ENCODE measurements at places on chromosomes 7 and 10. TPM values are rescaled to one million over a fixed set of nuclear protein-coding genes. Genes with fewer than 3 reads are reported as not detected.

R3HCC1L gene
- 5.9 TPM for total RNA-seq

RBM20 gene
- total RNA-seq: 0.88 TPM

UCN3 gene
- not detected for total RNA-seq

FAM25C gene
- total RNA-seq: not detected

GLI3 gene
- 28.5 TPM for total RNA-seq

HYAL4 gene
- total RNA-seq: not detected

APBB1IP gene
- total RNA-seq: 1.2 TPM

PYROXD2 gene
- total RNA-seq: 12.5 TPM

INPP5A gene
- 160 TPM for total RNA-seq

SHOC2 gene
- 103 TPM for total RNA-seq

SLC18A2 gene
- total RNA-seq: 0.26 TPM

CPA2 gene
- not detected for total RNA-seq

LRGUK gene
- 3.8 TPM for total RNA-seq

DNA sequence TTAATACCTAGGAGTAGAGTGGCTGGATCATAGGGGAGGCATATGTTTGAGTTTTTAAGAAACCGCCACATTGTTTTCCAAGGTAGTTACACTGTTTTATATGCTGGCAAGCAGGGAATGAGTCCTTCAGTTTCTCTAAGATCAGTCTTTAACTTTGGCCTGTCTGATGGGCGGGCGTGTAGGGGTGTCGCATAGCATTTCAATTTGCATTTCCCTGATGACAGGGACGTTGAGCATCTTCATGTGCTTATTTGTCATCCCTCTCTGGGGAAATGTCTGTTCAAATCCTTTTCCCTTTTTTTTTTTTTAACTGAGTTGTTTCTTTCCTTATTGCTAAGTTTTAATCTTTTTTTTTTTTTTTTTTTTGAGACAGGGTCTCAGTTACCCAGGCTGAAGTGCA lies 9.8 kb downstream of the MTG1 start:
- DNase-seq: no peak

GRCh38 chr7:158494162-158494586 lies 93.4 kb downstream of the PTPRN2 start:
- DNase-seq: no peak

DNA sequence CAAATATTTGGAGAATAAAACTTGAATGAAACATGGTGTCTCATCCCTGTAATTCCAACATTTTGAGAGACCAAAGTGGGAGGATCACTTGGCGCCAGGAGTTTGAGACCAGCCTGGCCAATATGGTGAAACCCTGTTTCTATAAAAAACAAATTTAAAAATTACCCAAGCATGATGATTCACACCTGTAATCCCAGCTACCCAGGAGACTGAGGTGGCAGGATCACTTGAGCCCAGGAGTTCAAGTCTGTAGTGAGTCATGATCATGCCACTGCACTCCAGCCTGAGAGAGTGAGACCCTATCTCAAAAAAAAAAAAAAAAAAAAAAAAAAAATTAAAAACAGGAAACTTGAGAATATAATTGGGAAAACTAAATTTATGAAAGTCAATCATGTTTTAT lies 481.1 kb downstream of the SEMA3D start:
- DNase-seq: no peak

GRCh38 chr10:110226926-110227641 lies 19.7 kb downstream of the MXI1 start:
- peak; percentile 77 for DNase-seq

DNA sequence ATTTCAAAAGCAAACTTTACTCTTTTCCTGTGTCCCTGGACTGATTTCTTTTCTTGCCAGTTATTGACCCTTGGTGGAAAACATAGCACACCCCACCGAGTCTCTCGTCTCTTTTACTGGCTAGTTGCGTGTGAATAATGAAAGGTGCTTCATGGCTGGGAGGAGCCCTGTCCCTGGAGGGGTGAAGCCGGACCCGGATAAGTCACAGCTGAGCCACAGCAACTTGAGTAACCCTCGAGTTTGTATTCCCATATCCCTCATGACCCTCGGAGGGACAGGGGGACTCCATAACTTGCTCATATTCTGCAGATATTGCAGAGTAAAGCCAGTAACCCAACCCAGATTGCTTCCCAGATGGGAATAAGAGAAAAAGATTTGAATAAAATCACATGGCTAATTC lies 147.5 kb upstream of the FRMD4A start:
- no peak for DNase-seq

DNA sequence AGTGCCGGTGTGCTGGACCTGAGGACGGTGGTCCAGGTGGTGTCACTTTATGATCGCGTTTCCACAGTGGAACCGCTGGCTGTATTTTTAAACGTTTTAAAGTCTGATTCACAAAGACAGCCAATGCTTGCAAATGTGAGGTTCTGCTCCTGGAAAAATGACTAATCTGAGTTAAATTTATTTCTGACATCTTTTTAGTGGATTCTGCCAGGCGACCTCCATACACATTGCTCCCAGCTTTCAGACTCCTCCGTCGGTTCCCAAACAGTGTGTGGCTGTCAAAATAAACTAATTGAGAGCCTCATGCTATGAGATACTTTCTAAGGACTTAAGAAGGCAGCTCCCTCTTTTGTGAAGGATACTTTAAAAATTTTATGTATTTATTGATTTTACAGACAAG lies 12.7 kb upstream of the TTYH3 start:
- no peak for DNase-seq

GRCh38 chr10:116779076-116779687 lies 36.8 kb upstream of the HSPA12A start:
- no peak for DNase-seq

- DNase-seq: no peak
Observed at GRCh38 chr10:11237571-11237970, 219.9 kb downstream of the CELF2 start.

DNA sequence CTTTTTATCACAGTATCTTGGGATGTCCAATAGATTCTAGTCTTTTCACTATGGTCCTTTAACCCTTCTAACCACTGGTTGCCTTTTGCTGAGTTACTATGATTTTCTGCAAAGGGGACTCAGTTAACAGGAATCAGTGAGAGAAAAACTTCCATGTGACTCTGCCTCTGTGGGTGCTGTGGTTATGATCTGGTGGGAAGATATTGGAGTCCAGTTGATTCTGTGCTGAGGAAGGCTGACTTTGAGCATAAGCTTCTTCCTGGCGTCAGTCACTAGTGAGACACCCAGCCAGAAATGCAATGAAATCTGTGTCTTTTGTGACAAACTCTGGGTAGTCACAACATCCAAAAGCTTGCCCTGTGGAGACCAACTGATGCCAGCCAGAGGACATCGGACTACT lies 648.0 kb downstream of the SUGCT start:
- DNase-seq: no peak

- DNase-seq: no peak
Observed at GRCh38 chr10:33967606-33968120, 633.2 kb upstream of the NRP1 start.

DNA sequence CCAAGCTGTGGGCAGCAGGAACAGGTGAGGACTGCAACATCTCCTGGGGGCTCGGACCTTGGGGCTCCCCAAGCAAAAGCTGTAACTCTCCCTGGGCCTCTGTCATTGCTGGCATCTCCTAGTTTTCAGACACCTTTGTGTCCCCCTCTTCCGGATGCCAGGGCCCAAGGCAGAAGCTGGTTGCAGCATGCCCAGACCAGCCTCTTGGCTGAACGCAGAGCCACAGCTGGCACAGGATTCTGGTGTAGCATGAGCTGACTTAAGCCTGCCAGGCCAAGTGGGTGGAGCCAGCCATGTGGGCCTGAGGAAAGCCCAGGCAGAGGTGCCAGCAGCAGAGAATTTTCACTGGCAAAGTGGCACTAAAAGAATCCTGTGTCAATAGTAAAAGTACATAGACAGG lies 43.5 kb downstream of the ZWINT start:
- DNase-seq: no peak

DNA sequence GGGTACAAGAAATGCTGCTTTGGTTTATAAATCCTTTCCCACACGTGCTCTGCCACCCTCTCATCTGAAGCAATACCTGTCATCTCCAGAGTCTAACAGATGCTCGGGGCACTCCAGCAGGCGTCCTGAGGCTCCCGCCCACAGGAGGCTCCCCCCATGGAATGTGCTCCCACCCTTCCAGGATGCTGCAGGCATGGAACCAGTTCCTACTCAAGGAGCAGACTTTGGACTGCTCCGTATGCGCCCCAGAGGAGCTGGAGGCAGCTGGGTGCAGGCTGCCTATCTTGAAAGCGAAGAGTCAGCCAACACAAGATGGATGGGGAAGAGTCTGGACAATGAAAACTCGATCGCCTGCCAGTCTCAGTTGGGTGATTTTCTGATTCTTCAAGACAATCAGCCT lies 75.4 kb downstream of the VOPP1 start:
- DNase-seq: no peak

DNA sequence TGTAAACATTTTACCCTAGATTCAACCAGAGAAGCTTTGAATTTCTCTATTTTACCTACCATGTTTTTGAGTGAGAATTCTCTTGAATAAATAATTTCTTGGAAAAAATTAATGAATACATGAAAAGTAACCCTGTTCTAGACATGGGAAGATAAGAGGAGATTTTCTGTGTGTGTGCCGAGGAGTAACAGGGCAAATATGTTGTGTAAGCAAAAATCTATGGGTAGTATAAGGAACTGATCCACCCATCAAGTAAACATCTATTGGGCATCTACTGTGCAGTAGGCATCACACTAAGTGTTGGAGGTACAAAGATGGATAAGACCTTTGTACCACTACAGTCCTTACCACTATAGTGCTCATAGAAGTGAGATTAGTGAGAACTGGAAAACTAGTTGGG lies 8.2 kb upstream of the NXPH1 start:
- DNase-seq: no peak

GRCh38 chr10:106086391-106086790 lies 1078.1 kb downstream of the SORCS1 start:
- DNase-seq: no peak
